ENCODE measurements at places on chromosomes 6 and 20.

GRCh38 chr6:51027283-51028065 lies 208.8 kb downstream of the TFAP2B start:
- no peak for DNase-seq

GRCh38 chr20:3782597-3782996 lies 1.3 kb upstream of the SPEF1 start:
- no peak for DNase-seq

- DNase-seq = no peak
These were observed 129.2 kb upstream of the ARID1B start for GRCh38 chr6:156647991-156648390.

DNA sequence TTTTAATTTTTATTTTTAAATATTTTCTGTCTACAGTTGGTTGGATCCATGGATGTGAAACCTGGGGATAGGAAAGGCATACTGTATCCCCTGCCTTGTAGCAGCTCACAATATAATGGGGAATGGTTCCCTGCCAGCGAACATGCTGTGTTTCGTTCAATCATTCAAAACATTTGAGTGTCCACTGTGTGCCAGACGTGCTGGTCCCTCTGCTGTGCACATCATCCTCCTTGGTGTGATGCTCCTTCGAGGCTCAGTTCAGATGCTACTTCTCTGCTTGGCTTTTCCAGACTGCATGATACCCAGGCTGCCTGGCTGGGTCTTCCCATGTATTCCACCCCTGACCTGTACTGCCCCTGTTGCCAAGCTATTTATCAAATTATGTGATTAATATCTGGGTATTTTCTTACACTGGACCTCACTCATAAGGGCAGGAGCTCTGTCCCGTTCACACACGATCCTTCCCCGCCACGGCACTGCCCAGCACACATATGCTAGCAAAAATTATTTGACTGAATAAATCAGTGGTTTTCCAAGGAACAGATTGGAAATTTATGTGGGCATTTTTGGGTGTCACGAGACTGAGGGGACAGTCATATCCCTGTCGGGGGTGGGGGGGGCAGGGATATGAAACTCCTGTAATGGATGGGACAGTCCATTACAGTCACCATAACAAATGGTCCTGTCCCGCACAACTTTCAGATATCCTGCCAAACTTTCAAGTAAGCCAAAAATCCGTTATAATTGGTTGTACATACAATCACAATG lies 4.9 kb downstream of the SDCBP2 start:
- DNase-seq = no peak

DNA sequence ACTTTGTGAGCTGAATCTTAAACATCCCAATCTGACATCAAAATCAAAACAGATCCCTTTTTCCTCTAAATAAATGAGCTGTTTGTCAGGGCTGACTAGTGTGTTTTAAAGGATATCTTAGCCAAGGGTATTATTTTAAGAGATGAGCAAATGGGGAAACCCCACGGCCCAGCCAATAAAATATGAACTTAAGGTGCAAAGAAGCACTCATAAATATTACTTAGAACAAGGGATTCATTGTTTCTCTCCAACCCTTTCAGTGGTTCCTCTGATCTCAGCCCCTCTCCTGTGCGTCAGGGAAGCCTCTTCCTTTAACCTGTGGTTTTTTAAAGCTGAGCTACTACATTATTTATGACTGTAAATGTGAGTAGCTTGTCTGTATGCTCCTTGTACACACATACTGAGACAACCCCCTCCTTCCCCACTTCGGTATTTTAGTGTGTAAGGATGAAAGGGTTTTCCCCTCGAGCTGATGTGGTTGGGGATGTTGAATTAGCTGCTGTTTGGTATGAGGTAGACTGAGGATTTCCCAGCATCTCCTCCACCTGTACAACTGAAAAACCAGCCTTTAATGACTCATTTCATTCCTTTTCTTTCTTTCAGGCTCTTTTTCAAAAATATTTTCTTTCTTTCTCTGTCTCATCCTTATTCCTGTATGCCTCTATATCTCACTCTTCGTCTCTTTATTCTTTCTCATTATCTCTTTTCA lies 6.5 kb downstream of the BMP5 start:
- DNase-seq = no peak

DNA sequence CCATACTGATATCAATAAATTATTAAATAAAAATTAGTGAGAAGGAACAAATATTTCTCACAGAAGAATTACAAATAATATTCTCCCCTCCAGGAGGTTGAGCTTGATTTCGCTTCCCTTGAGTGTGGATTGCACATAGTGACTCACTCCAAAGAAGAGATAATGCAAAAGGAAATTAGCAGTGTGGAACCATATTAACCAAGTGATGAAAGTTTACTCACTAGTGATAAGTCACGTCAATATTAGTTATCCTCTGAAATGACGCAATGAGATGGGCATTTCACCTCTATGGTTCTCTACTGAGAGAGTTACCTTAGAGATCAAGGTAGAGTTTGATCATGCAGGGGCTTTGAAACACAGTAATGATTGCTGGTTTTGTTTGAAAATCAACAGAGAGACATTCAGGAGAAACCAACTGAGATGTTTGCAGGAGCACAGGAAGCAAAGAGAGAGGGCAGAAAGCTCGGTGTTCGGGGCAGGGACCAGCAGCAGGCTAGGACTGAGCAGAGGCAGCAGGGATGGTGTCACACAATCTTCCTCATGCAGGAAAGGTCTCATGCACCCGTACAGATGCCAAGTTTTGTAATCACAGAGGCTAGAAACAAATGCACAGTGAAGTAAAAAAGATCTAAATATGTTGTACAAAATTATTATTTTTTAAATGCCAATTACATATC lies 634.5 kb downstream of the QKI start:
- no peak for DNase-seq

DNA sequence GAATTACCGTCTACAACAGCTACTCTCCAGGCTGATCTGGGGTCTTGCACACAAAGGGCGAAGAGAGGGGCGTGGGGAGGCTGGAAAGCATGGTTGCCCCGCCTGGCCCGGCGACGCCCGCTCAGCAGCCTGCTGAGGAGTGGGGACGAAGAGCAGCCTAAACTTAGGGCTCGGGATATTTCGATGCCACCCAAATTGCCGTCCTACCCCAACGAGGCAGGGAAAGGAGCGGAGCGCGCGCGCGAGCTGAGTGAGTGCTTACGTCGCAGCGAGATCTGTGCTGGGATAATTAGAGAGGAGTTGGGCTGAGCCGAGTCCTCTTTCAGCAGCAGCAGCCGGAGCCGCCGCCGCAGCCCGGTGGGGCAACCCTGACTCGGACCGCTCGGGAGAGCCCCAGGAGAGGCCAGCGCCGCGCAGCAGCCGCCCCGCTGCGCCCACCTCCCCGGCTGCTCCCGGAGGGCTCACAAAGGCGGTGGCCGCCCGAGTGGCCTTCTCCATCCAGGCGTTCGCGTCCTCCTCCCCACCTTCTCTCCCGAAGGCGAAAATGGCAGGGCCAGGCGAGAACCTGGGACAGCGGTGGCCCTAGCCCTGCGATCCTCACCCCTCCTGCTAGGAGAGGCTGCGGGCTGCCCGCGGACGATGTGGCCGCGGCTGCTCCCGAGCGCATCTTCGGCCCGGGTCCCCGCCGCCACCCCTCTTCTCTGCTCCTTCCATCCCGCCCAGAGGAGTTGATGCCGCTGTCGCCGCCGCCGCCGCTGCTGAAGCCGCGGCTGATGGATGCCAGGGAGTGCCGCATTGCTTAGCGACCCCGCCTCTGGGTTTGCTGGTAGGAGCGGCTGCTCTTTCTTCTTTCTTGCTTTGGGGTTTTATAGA lies at the start of gene CLVS2:
CLVS2 (plus strand) TSS at position 315 of the 873 bp plus-strand sequence. CDS start 1,543 bp downstream, outside the sequence.
- peak; percentile 61 for DNase-seq

DNA sequence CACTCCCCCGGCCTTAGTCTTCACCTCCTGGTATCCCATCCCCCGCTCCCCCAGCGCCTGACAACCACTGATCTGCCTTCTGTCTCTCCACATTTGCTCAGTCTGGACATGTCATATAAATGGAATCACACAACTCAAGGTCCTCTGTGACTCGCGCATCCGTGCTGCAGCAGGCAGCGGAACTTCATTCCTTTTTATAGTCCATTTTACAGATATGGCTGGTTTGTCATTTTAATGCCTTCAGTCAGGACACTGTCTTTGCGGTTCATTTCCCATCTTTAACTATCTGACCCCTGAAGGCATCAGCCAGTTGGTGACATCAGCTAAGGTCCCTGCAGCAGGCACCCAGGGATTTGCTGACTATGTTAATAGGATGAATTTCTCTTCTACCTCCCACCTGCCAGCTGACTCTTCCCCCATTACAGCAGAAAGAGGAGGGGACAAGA lies 125.7 kb downstream of the ZMYND8 start:
- DNase-seq = no peak

- no peak for DNase-seq
These were observed 1.7 kb downstream of the IP6K3 start for GRCh38 chr6:33744895-33745546.

DNA sequence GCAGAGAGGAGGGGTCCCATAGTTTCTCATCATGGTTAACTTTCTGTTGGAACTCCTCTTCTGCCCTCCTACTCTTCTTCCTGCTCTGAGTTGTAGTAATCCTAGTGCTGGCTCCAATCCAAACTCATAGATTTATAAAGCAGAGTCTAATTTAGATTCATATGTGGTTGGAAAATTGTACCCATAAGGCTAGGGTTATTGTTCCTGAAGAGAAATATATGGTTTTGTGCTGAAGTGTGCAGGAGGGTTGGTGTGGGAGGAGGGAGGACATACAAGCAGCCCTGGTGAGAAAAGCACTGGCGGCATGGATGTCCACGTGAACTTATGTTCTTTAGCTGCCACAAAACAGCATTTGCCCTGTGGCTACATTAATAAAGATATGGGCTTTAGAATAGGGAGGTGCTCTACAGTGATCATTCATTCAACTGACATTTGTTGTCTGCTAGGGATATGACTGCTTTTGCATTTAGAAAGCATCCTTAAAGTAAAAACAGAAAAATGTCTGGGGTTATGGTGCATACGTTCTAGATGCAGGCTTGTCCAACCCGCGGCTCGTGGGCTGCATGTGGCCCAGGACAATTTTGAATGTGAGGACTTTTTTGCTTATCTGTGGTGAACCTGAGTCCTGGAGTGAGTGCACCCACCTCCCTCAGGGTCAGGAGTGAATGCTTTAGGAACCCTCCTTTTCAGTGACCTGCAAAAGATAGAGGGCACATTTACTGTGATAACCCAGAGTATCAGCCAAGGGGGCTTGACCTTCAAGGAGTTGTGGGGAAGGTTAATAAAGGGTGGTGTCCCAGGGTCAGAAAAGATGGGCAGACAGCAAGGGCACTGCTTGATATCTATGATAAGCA lies 4.1 kb downstream of the HLA-A start:
- DNase-seq = no peak

DNA sequence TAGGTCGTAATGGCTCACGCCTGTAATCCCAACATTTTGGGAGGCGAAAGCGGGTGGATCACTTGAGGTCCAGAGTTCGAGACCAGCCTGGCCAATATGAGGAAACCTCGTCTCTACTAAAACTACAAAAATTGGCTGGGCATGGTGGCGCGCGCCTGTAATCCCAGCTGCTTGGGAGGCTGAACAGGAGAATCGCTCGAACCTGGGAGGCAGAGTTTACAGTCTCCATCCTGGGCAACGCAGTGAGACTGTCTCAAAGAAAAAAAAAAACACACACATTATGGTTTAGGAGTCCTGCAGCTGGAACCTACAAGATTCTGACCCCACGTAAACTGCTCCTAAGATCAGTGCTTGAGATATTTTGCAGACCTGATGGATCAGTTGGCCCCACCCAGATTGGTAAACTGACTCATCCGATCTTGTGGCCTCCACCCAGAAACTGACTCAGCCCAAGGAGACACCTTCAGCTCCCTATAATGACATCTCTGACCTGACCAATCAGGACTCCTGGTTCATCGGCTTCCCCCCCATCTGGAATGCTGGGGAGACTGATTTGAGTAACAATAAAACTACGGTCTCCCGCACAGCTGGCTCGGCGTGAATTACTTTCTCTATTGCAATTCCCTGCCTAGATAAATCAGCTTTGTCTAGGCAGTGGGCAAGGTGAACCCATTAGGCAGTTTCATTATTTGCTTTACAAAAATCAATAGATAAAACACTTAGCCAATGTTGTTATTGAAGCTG lies 96.2 kb upstream of the BTN3A2 start:
- no peak for DNase-seq

GRCh38 chr6:13488896-13489237 lies 1.5 kb upstream of the GFOD1 start:
- DNase-seq = no peak

GRCh38 chr6:147000545-147001488 lies 203.4 kb upstream of the STXBP5 start:
- no peak for DNase-seq

DNA sequence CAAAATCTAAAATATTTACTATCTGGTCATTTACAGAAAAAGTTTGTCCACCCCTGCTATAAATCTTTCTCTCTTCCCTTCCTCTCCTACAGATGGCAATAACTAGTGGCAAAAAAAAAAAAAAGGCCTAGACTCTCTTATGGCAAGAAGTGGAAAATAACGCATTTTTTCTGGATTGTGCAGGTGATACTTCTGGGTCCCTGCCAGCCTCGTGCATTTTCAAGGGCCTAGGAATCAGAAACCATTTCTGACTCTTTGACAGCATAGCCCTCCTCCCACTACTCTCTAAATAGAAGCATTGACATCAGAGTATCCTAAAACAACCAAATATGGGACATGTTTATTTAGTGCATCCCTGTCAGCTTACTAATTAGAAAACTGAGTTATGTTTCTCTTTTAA lies 251.0 kb downstream of the KHDC1L start:
- DNase-seq = no peak

- no peak for DNase-seq
These were observed 135.6 kb upstream of the HDGFL1 start for GRCh38 chr6:22433745-22434144.

DNA sequence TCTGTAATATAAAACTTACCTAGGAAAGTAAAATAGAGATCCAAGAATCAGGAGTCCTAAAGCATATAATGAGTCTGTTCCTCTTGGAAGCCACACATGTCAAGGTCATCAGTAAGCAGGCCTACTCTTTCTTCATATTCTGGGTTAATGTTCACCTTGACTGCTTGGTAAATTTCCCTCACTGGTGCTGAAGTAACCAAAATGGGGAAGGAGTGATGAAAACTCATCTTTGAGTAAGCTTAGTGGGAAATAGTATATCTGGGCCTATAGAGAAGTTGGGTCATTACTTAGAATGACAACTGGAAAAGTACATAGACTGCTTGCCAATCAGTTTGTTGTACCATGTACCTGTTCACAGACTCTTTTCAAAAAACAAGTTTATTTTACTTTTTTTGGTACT lies 6.6 kb downstream of the TSPYL4 start:
- DNase-seq = no peak

DNA sequence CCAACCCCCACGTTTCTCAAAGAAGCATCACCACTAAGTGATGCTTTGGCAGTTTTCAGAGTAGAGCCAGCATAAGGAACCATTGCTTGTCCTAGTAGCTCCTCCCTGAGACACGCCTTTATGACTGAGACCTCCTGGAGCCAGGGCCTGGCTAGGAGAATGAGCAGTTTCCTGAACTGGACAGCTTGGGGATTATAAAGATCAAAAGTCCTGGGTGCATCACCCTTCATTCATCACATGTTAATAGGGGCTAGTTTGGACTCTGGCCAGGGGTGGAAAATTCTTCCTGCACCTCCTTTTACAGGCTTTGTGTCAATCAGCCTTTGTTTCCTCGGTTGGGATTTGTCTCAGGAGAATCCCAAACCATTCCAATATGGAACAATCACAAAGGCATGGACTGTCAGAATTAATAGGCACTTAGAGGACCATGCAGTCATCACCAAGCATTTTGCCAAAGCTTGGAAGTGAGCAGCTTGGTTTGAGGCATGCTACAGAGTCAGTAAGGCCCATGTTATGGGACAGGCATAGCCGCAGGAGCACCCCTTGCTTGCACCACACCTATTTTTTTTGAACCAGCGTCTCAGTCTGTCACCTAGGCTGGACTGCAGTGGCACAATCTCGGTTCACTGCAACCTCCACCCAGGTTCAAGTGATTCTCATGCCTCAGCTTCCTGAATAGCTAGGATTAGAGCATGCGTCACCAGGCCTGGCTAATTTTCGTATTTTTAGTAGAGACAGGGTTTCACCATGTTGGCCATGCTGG lies 64.9 kb upstream of the TGM3 start:
- no peak for DNase-seq

Measured in endothelial cell (in vitro differentiated cells).